ENCODE measurements at places on chromosomes 12 and 14.
A peak's percentile ranks its signal among the peaks of the same experiment; 100 is the strongest.

DNA sequence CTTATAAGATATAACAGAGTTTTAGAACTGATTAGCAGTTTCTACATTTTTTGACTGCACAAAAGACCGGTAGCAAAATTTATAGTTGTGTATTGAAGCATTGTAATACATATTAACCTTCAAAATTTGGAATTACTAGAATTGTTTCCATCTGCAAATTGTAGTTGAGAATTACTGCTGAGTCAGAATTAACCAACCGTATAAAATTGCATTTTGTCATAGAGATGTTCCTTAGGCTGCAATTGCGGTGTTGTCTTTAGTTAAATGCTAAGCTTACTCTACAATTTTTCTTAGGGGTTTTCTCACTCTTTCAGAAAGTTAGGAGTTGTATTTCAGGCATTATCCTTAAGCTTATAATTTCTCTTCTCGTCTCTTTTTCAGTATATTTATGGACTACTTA is 132.2 kb downstream of the PLEKHA5 start:
- no peak for DNase-seq

DNA sequence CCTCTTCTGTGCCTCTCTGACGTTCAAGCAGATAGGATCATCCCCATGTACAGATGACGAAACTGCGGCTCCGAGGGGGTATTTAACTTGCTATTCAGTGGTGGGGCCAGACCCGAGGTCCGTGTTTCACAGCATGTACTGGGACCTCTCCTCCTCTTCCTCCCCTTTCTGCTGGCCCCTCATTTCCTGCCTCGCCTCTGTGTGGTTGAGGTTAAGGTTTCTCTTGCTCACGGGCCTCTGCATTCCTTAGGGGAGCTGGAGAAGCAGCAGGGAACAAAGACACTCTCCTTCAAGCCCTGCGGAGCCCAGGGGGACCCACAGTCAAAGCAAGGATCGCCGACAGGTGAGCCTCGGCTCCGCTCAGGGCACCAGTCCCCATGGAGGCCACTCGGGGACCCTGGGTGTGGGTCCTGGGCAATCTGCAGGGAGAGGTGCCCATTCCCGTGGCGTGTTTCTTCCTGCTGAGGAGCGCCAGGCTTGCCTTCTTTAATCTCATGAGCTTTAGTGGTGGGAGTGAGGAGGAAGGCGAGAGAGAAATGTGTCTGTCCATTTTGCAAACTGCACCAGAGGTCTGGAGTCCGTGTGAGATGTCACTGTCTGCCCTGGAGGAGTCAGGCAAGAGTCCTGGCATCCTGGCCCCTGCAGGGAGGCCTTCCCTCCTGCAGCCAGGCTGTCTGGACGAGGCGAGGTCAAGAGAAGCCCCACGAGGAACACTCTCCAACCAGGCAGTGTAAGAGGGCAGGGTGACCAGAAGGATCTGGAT is 45.0 kb downstream of the SLC6A12 start:
- DNase-seq: no peak

GRCh38 chr12:102763471-102763870 is 153.6 kb downstream of the PAH start:
- no peak for DNase-seq

DNA sequence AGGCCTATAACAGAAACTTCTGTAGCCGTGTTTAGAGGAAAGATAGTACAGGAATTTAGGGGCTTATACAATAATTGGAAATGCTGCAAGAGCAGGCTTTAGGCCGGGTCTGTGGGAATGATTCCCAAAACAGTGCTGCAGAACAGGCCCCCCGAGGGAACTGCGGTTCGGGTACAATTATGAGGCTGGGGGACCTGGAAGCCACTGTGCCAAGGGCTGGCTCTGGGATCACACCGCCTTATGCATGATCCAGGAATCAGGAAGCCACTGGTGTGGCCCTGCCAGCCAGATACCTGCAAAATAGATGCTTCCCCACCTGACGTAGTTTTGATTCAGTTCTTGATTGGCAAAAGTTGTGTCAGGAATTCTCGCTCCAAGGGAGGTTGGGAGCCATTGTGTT is 55.4 kb downstream of the CACNA1C start:
- no peak for DNase-seq

DNA sequence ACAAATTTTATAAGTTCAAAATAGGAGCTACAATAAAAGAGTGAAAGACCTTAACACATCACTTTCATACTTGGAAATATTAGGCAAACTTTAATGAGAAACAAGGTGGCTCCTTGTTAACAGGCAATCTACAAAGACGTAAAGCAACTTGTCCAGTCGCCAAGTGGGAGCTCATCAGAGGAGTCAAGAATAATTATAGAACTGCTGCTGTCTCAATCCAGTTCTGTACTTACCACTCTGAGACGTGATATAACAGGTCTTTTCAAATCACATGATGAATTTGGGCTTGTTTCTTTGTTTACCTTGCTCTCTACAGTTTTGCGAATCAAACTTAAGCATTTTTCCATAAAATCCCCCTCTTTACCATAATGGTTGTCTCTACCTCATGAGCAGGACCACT is 3.6 kb downstream of the YBX3 start:
- no peak for DNase-seq

DNA sequence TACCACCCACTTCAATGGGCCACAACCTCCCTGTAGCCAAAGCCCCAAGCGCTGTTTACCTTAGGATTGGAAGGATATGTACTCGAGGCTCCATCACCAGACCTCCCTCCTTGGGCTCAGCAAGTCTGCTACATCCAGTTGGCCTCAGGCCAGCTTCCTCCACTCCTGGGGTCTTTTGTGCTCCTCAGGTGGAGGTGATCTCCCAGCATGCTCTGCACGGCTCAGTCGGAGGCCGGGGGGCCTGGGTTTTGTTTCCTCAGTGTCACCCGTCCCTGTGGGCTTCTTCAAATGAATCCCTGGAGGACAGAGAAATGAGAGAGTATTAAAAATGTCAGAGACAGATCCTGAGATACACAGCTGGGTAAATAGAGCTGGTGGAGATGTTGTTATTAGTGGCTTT is 723.1 kb upstream of the TBX3 start:
- DNase-seq: no peak

- no peak for DNase-seq
Measured at GRCh38 chr12:16606117-16606200, at the start of gene LMO3. LMO3 (minus strand) TSS chr12:16606162; CDS start chr12:16600860, 5,302 bp downstream.

- DNase-seq: no peak
Measured at GRCh38 chr14:44149597-44149996, 357.5 kb downstream of the FSCB start.

- DNase-seq: no peak
Measured at GRCh38 chr12:131805421-131805820, 22.8 kb upstream of the MMP17 start.

DNA sequence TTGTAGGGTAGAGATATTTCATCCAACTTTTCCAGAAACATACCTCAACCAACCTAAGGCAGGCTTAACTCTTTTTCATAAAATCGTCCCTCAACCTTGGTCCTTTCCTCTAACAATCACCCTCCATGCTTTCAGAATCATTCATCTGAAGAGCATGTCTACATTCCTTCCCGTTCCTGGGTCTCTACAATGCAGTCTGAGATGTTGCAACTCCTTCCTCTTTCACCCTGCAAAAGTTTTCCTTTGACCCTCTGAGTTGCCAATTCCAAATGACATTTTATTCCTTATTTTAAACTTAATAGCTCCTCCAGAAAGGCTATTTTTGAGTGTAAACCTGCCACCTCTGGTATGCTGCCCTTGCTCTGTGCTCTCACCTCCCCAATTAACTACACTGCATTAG is 16.7 kb downstream of the SLC7A7 start:
- no peak for DNase-seq

GRCh38 chr12:92121826-92122225 is 23.8 kb downstream of the BTG1 start:
- no peak for DNase-seq

DNA sequence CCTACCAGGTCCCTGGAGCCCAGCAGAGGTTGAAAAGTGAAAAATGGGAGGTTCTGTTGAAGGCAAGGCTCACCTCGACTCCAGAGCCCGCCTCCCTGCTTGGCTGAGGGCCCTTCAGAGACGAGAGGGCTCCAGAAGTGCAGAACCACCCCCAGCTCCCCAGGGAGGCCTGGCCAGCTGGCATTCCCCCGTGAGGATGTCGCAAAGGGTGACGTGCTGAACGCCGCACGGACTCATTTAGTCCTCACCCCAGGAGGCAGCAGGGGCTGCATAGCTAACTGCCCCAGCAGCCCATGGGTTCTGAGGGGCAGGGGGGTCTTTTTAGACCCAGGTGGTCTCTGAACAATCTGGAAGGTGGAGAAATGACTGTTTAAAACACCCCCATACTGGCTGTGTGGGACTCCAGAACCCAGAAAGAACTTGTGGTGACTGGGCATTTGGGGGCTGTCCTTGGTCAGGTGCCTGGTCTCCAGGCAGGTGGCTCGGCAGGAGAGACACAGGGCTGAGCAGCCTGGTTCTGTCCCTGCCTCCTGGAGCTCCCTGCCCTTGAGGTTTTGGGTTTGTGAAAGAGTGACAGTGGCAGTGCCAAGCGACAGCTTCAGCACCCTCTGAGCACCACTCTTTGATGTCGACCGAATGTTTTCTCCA is 32.0 kb downstream of the ANAPC7 start:
- no peak for DNase-seq

DNA sequence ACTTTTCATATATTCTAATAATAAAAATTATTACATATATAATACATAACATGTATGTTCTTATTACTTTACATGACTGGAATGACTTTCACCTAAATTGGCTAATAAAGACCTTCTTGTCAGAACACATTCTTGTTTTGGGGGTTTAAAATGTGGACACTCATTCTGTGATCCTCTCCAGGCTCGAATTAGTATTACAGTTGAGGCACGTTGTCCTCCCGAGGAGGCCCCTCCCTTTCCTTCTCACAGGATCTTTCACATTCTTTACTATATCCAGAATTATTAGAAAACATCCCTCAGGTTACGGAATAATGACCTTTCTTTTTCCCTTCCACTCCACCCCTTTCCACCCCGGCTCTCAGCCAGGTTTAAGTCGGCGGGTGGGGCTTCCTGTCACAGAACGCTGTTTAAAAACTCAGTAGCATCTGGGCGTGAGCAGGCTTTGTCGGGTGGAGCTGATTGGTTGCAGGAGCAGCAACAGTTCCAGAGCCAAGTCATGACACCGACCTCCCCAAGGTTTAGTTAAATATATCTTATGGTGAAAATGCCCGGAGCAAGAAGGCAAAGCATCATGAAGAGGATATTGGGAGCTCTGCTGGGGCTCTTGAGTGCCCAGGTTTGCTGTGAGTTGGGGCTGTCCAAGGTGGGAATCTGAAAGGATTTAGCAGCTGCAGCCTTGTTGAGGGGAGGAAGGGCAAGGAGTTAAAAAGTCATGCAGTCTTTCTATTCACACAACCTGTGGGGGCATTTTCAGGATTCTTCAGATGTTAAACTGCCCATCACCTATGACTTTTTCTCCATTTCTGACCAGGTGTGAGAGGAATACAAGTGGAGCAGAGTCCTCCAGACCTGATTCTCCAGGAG is 396.7 kb upstream of the OR4E1 start:
- no peak for DNase-seq

GRCh38 chr14:66072190-66073084 is 413.7 kb upstream of the CCDC196 start:
- no peak for DNase-seq

DNA sequence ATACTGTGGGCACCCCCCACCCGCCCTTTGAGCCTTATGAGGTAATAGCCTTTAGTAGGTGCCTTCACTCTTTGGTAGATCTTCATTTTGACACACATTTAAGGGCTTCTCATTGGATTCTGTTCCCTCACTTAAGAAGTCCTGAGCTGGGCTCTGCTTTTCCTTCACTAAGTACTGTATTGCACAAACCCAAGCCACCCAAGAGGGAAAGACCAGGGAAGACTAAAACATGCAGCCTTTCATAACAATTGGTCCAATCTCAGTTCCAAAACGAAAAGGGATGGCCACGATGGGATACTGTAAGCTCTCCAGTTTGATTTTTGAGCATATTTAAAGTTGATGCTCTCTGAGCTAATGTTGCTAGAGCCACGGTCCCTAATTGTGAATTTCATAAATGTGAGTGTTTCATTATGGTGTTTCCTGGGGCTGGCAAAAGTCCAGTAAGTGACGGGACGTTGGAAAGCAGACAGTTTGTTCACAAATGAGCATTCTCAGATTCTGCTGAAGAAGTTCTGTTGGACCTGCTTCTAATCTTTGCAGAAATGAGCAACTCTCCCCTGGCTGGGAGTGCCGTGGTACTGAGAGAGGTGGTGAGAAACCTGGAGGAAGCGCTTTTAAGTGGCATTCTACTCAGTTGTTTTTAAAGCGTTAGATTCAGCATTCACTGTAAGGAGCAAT is 9.4 kb downstream of the SSPN start:
- peak; percentile 53 for DNase-seq

DNA sequence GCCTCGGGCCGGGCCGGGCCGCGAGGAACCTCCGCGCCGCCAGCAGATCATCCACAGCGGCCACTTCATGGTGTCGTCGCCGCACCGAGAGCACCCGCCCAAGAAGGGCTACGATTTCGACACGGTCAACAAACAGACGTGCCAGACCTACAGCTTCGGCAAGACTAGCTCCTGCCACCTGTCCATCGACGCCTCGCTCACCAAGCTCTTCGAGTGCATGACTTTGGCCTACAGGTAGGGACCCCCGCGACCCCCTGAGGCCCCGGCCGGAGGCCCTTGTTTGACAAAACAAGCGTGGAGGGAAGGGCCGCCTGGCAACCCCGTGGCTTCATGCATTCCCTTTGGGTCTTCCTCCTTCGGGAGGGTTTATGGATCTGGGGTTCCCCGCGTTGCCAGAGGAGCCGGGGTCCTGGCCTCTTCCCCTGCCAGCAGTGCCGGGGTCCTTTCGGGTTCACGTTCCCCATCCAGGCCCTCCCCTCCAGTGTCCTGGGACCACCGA is 526 bp downstream of the MLXIP start:
- no peak for DNase-seq

DNA sequence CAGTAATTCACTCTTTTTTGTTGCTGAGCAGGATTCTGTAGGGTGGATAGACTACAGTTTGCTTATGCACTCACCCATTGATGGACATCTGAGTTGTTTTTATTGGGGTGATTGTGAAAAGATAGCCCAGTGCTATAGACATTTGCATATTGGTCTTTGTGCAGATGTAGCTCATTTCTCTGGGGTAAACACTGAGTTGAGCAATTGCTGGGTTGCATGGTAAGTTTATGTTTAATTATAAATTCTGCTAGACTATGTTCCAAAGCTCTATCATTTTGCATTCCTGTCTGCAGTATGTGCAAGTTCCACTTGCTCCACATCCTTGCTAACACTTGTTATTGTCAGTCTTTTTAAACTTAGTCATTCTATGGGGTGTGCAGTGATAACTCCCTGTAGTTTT is 65.4 kb upstream of the RFLNA start:
- no peak for DNase-seq

GRCh38 chr12:4824380-4824779 is 85.3 kb upstream of the KCNA1 start:
- peak; percentile 56 for DNase-seq
